ENCODE measurements at places on chromosomes 1 and 21.

- no peak for DNase-seq
Observed at GRCh38 chr1:22206551-22207125, 63.7 kb upstream of the WNT4 start.

GRCh38 chr1:186082235-186082937 is 292.7 kb downstream of the TPR start:
- peak; percentile 85 for DNase-seq

DNA sequence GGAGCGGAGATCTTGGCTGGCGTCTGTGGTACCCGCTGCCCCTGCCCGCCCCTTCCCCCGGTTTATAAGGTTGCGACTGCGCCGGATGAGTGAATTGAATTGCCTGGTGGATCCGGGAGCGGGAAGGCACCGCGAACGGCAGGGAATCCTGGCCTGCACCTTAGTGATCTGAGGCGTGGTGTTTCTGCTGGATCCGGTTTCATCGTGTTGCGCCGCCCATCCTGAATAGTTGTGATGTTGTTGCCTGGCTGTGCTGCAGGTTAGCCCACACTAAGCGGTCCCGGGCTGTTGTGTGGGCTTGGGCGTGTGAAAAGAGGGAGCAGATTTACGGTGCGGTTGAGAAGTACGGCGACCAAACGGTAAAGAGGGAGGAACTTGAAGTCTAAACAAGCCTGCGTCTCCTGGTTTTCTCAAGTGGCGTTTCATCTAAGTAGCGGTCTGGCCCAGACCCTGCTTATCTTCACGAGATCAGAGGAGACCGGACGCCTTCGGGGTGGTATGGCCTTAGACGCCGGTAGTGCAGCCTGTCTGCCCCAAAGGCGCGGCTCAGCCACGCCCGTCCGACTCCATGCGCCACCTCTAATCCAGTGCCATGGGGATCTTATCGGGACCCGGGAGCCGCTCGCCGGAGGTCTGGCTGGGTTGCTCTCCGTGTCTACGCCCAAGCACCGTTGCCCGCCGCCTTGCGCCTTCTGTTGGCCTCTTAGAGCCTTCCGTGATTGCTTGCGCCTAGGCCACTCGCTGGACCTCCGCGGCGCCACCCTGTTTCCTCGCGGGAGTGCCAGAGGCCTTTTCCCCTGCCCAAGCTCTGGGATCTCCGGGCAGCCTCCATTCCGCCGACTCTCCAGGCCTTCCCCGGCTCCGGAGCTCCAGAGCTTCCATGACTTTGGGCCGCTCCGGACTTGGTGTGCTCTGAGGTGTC is 87.5 kb upstream of the RHOU start:
- DNase-seq, result peak; percentile 35

DNA sequence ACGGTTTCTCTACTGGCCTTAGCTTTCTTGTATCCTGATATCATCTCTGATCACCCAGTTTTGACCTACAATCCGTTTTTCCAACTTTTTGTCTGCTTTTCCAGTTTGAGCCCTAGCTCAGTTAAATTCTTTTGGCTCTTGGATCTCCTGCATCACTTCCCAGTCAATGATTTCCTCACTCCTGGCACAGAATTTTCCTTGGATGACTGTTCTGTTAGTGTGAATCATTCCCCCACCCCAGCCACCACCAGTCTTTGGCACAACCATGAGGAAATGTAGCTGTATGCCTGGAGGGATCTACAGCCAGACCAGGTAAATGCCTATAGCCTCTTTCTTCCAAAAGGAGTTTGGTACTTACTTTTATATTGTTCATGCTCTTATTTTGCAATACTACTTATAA is 187.2 kb upstream of the PTGFR start:
- no peak for DNase-seq

GRCh38 chr1:37656881-37657280 is 22.2 kb upstream of the RSPO1 start:
- DNase-seq, result no peak

DNA sequence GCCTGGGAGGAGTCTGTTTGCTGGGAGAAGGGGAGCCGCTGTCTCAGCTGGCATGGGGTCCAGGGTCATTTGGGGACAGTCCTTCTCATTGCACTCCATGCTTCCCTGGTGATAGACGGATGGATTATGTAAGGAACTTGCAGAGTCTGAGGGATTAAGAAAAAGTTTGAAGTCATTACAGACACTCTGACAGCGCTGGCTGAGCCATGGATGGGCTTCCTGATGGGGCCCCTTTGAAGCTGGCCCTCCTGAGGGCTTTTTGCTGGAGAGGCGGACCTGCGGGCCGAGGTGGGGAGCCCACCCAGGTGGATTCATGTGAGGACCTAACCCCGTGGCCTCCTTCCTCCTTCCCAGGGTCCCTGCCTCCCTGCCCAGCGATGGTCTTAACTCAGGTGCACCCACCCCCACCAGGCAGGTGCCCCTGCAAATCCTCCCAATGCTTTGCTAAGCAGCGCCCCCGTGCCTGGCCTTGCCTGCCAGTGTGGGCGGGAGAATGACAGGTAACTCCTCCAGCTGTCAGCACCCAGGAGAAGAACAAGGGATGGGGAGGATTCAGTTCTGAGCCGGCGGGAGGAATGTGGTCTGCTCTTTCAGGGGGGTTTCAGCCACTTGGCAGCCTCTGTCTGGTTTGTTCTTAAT is 24.2 kb upstream of the C1orf174 start:
- peak; percentile 56 for DNase-seq

DNA sequence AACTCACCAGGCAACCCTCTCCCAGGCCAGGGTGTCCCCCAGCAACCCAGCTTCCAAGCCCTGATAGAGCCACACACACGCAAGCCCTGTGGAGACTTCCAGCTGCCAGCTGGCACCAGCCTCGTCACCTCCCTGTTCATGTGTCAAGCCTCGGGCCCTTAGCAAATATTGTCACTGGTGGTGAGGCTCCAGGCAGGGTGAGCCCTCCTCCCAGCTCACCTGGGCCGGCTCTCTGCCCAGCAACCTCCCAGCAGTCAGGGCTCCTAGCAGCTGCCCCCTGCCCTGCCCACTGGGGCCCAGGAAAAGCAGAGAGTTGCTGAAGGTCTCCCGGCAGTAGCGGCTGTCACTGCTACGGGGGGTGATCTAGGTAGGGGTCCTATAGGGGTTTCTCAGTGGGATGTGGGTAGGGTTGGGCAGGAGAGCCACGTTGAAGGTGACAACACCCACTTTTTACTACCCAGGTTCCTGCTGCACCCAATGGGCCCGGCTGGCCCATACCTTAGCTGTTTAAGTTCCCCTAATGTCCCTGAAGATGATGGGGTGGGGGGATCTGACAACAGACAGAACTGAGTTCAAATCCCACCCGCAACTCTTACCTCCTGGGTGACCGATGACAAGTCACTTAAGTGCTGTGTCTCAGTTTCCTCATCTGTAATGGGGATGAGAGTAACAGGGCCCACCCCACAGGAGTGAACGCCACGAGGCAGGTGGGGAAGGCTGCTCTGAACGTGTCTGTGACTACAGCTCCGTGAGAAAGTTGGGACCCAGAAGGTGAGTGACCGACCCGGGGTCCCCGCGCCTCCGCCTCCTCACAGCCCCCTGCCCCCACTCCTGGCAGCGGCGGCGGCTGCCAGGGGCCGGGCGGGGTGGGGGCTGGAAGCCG is 678 bp downstream of the TTC39A start:
- peak; percentile 36 for DNase-seq

GRCh38 chr1:108554682-108555427 is 5.0 kb upstream of the EEIG2 start:
- no peak for DNase-seq

DNA sequence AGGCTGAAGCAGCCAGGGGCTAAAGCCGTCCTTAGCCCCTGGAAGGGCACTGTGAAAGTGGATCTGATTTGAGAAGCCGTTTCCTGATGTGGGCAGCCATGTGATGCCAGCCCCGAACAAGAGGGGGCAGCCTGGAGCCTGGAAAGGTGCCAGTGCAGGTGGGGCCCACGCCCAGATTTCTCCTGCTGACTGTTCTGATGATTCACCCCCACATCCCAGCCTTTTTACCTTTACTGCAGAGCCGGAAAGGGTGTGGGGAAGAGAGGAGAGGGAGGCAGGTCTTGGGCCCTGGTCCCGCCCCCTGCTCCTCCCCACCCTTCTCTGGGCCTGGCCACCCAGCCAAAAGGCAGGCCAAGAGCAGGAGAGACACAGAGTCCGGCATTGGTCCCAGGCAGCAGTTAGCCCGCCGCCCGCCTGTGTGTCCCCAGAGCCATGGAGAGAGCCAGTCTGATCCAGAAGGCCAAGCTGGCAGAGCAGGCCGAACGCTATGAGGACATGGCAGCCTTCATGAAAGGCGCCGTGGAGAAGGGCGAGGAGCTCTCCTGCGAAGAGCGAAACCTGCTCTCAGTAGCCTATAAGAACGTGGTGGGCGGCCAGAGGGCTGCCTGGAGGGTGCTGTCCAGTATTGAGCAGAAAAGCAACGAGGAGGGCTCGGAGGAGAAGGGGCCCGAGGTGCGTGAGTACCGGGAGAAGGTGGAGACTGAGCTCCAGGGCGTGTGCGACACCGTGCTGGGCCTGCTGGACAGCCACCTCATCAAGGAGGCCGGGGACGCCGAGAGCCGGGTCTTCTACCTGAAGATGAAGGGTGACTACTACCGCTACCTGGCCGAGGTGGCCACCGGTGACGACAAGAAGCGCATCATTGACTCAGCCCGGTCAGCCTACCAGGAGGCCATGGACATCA is at the start of gene SFN:
Gene SFN, plus strand, starts transcription at position 369 of the 904 bp plus-strand sequence. Its CDS starts 64 bp downstream, at position 433.
- peak; percentile 58 for DNase-seq

DNA sequence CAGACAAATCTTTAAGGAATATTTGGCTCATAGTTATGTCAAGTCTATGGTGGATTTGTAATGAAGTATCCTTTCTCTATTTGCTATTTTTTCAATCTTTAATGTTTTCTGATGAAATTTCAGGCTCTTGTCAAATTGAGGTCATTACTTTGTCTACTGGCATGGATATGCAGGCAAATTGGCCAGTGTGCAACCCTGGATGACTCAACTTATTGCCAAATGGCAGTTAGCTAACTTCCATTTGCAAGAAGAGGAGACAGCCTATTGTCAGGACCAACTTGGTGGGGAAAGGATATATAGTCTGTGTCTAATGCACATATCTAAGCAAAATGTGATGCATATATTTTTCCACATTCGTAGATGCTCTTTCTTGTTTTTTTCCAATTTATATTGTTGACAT is 530.5 kb downstream of the PTBP2 start:
- DNase-seq, result no peak

- no peak for DNase-seq
Observed at GRCh38 chr1:92754000-92754718, 30.7 kb downstream of the EVI5 start.

DNA sequence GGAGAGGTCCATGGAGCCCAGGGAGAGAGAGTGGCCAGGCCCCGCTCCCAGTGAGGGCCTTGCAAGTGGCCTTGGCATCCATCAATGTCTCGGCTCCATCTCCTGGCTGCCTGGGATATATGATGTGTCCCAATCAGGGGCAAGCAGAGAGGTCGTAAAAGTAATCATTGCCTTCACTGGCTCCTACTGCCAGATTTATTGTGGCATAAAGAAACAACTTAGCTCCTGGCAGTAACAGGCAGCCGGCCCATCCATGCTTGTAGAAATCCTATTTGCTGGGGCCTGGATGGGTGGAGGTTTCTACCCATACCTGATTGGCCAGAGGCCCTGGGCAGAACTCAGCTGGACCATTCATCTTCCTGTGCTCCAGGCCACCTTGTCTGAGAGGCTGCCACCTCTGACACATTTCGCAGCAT is 272.6 kb downstream of the MATN1 start:
- DNase-seq, result no peak

DNA sequence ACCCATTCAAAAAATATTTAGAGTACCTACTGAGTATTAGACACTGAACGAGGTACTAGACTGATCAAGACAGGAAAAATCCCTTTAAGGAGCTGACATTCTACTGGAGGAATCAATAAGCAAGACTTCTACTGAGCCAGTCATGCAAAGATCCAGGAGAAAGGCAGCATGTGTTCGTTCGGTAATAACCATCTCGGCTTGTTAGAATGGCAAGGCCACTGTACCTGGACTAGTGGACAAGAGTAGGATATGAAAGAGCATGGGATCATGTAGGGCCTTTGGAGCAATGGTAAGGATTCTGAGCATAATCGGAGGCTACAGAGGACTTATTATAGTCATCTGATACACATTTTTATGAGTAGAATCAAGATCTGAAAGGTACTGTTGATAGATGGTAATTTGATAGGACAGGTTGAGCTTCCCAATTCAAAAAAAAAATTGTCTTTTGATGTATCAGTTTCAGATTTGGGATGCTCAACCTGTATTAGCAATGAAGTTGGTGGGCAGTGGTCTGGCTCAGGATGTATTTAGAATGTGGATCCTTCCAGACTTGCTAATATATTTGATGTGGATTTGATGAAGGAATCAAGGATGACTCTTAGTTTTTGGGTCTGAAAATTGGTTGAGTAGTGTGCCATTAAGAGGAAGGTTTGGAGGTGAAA is 2.3 kb downstream of the COX20 start:
- DNase-seq, result no peak

GRCh38 chr1:47465605-47466004 is 27.8 kb downstream of the FOXD2 start:
- peak; percentile 60 for DNase-seq

DNA sequence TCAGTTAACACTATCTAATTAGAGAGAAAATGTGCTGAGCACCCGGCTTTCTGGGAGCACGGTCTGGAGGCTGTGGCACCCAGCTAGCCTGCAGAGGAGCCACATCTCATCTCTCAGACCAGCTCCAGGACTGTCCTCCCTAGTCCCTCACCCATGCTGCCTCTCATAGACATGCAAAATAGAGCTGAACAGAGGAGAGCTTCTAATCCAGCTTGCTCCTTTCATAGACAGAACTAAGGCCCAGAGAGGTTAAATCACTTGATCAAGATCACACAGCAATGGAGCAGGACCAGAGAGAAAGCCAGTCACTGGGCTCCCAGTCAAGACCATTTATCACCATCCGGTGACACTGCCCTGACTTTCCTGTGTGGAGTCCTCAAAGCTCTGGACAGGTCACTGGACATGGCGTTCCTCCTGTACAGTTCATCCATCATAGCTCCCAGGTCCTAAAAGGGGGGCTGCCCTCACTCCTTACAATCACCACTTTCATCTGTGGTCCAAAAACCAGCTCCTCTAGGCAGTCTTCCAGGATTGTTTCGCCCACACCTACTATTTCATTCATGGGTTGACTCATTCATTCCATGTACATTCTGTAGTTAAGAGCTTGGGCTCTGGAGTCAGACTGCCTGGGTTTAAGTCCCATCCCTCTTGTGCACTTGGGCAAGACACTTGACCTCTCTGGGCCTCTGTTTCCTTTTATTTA is 8.8 kb upstream of the CAMK2N1 start:
- no peak for DNase-seq

- DNase-seq, result peak; percentile 28
Observed at GRCh38 chr1:42333662-42334239, 1.3 kb downstream of the FOXJ3 start.

- DNase-seq, result no peak
Observed at GRCh38 chr1:164369698-164370365, 189.2 kb upstream of the PBX1 start.

GRCh38 chr1:204079608-204079999 is 6.7 kb downstream of the SOX13 start:
- no peak for DNase-seq

All from tongue (tissue), 3 donors.